ENCODE measurements at places on chromosomes 3 and 15. TPM values are rescaled to one million over a fixed set of nuclear protein-coding genes. Genes with fewer than 3 reads are reported as not detected.

- DNase-seq = no peak
Measured at GRCh38 chr3:75338342-75338741, 325.8 kb upstream of the FRG2C start.

DNA sequence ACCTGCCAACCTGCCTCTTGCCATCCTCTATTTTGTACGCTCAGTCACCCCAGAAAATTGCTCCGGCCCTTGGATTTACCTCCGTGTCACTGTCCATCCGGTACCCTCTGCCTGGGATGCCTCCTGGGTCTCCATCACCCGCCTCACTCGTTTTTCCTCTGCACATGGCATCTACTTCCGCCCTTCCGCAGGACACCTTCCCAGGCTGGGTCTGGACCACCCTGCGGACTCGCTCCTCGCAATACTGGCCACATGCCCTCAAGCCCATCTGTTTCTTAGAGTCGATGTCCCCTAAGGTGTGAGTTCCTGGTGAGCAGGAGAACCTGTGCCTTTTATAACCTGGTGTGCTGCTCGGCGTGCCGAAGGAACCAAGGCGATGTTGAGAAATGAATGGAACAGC lies 58.5 kb downstream of the APBA2 start:
- no peak for DNase-seq

DNA sequence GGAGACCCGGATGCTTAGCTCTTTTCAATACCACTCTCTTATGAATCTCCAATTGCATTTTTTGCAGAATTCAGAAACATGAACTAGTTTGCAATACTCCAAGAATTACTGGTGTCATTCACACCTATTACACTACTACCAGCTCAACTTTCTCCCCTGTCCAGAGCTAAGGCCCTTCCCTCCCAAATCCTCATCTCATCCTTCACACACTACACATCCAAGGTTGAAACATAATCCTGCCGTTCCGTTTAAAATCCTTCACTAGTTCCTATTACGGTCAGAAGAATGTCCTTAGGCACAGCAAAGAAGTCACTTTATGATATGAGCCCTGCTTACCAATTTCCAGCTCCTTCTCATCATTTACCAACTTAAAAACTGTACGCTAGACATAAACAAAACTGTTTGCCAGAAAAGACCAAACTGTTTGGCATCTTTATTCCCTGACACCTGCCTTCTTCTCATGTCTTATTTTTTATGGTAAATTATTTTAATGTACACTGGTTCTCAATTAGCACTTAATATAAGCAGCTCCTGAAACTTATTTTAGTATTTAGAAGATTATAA lies 22.6 kb downstream of the TBL1XR1 start:
- no peak for DNase-seq

Gene CTDSPL
- 40.4 TPM for polyA plus RNA-seq

- DNase-seq = no peak
Measured at GRCh38 chr15:77416954-77417353, 3.0 kb downstream of the PEAK1 start.

DNA sequence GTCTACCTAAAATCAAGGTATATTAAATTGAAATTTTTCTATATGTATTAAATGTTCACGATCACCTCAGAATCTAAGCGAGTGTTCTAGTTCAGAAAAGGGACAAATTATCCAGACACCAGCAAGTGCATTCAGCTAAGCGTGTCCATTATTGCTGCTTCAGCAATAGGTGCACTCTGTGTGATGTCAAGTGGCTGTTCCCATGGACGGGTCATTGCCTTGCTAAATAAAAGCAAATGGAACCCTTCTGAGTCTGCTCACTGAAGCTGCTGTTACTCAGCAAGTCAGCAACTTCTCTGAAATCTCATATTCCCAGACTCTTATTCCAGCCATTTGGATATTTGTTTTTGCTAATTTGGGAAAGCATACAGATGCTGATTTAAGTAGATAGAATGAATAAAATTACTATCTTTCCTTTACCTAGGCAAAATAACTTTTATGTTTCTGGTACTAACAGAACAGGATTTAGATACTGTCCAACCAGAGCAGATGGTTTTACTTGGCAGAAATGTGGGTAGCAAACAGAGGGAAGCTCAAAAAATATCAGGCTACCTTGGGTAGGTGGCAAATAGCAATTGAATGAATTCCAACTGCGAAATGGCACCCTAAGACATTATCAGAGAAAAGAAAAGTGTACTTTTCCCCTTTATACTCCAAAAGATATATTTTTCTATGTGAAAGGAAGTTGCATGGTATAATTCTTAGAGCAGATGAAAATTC lies 407.0 kb downstream of the GAP43 start:
- DNase-seq = no peak

Gene SELENOK
- 58.5 TPM for polyA plus RNA-seq

GRCh38 chr3:58848826-58849225 lies 182.3 kb upstream of the FAM3D start:
- no peak for DNase-seq

Gene PLS1
- polyA plus RNA-seq = 1.1 TPM

DNA sequence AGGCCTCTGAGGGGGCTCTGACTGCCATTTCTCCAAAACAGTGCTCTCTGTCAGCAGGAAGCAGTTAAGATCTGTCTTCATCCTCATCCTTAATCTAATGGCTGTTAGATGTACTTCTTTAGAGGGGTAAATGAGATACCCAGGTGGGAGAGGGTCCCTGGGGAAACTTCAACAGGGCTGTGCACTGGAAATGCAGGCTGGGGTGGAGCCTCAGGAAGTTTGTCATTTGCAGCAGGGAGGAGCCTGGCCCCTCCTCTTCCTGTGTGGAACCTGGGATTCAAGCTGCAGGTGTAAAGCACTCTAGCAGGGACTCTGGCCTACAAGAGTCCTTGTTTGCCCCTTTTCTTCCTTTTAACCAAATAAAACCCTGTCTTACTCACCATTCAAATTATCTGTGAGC lies 1173.6 kb downstream of the OTOL1 start:
- no peak for DNase-seq

DNA sequence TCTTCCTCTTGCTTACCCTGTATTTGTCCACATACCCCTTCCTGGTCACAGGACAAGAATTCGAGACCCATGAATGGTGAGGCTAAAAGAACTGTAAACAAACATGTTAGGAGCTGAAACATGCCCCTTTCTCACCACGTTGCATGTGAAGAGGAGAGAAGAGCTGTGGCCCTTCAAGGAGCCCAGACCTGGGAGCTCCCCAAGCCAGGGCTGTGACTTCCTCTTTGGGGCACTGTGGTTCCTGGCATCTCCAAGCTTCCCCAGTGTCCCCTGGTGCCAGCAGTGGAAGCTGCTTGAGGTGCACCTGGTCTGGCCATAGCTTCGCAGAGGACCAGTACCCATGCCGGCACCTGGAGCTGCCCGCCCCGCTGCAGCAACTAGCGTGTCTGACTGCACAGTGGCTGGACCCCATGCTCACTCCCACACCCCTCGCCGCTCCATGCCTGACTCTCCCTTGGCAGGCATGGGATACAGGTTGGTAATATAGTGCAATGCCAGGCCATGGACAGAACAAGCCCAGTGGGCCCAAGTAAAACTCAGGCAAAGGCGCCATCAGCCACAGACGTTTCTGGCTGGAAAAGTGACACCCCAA lies 9.9 kb downstream of the SPCS1 start:
- DNase-seq = no peak

Gene SOX2
- polyA plus RNA-seq = not detected
